Effector memory CD4-positive, alpha-beta T cell (primary cell): ENCODE measurements at places on chromosomes 6 and 20.

GRCh38 chr6:32146287-32146686, 5.5 kb downstream of the PRRT1 start:
- no peak for DNase-seq

- DNase-seq = no peak
These were observed 224.4 kb downstream of the OGFRL1 start for GRCh38 chr6:71513036-71513435.

DNA sequence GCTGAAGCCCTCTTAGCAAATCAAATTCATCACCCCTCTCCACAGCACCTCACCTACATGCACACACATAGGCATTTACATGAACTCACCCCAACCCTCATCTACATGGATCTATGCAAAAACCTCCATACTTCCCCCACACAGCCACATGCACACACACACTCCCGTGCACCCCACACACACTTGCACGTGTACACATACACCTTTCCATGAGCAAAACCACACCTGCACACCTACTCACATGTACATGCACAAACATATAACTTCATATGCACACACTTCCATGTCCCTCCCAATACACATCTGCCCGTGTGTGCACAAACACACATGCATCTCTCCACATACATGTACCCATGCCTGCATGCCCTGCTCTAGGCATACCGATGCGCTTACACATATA, 23.3 kb downstream of the CST5 start:
- DNase-seq = no peak

GRCh38 chr20:45378191-45378590, at the start of gene TP53TG5:
TP53TG5 (minus strand) TSS chr20:45378325; CDS start chr20:45378236, 89 bp downstream.
- DNase-seq = no peak

DNA sequence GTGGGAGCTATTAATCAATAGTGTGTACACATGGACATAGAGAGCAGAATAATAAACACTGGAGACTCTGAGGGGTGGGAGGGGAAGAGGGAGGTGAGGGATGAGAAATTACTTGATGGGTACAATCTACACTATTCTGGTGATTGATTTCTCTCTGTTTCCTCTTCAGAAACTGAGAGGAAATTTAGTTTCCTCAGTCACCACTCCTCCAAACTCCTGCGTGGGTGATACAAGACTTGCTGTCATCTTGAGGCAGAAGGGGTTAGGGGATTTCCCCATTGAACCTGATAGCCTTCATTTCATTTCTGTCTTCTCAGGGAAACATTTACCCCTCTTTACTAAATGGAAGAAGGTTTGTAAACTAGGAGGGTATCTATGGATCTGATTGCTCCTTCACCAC, 84.3 kb upstream of the ESR1 start:
- DNase-seq = no peak

- DNase-seq = no peak
These were observed 304.7 kb upstream of the RGS17 start for GRCh38 chr6:153435787-153436186.

GRCh38 chr6:143401068-143401446, 49.4 kb downstream of the ADAT2 start:
- no peak for DNase-seq

- peak; percentile 6 for DNase-seq
These were observed 46.0 kb downstream of the SLC35D3 start for GRCh38 chr6:136967876-136968752.

- DNase-seq = no peak
These were observed at the start of gene CCN2 for GRCh38 chr6:131950767-131951575. CCN2 (minus strand) TSS chr6:131951372; CDS start chr6:131951172, 200 bp downstream.

GRCh38 chr6:83097204-83097603, 29.7 kb downstream of the DOP1A start:
- no peak for DNase-seq

DNA sequence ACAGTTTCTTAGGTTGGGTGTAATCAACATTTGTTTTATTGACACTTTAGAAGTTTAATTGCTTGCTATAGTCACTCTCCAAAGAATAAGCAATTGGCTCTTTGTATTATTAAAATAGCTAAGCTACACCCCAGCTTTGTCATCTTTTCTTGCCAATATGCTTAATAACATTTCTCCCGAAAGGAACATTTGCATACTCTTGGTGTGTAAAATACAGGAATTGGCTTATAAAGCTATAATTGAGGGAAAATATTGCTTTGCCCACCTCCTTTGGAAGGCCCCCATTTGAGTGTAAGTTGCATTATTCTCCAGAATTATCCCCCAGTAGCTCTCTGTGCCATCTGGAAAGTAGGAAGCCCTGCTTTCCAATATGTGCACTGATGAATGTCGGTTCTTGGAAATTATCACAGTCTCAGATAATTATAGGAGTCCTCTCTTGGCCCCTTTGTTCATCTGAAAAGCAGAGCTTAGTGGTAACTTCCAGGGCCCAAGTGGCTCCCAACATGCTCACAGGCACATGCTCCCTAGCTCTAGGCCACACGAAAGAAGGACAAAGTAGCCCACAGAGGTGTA, 92.4 kb upstream of the B3GAT2 start:
- DNase-seq = no peak

- DNase-seq = no peak
These were observed 35.4 kb upstream of the PHACTR2 start for GRCh38 chr6:143642403-143642802.

GRCh38 chr6:135085700-135086413, 31.2 kb upstream of the HBS1L start:
- DNase-seq = no peak
